ENCODE measurements at places on chromosomes 11 and 22. TPM values are rescaled to one million over a fixed set of nuclear protein-coding genes. Genes with fewer than 3 reads are reported as not detected.

Gene TSPAN18
- total RNA-seq, result 0.36 TPM

Gene MRPL49
- total RNA-seq, result 54.2 TPM

Gene CNGA4
- total RNA-seq, result under 0.01 TPM

Gene CRYAB
- total RNA-seq, result 6.5 TPM

Gene RFPL3
- total RNA-seq, result not detected

Gene SLC43A3
- 12.7 TPM for total RNA-seq

DNA sequence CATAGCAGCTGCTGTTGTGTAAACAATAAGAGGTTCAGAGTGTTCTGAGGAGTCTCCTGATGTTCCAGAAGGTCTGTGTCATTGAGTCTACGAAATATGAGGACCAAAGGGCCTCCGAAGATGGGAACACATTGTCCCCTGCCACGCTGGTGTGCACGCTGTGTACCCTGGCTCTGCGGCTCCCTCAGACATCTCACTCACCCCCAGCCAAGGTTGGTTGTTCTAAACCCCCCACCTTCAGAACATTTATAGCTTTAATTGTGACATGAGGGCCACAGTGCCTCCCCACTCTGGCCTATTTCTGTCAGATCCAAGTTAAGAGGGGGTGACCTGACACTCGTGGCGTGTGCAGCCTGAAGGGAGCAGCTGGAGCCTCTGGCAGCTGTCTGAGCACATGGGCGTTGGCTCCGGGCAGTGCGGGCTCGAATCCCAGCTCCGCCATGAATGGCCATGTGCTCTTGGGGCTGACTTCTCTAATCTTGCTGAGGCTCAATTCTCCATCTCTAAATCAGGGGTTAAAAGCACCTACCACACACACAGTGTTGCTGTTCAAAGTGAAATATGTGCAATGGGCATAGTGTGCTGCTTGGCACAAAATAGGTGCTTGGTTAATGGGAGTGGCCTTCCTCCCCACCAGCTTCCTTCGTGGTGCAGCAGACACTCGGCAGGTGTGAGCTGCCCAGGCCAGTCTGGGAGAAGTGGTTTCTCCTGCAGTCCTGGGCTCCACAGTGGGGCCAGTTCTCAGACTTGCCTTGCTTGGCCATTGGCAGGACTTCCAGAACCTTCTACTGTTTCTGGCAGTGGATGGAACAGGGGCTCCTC, 39.7 kb upstream of the MICAL2 start:
- no peak for DNase-seq

GRCh38 chr11:125199915-125200314, 35.4 kb downstream of the PKNOX2 start:
- no peak for DNase-seq

- DNase-seq, result peak; percentile 82
These were observed 11.6 kb downstream of the LIF start for GRCh38 chr22:30234786-30235470.

DNA sequence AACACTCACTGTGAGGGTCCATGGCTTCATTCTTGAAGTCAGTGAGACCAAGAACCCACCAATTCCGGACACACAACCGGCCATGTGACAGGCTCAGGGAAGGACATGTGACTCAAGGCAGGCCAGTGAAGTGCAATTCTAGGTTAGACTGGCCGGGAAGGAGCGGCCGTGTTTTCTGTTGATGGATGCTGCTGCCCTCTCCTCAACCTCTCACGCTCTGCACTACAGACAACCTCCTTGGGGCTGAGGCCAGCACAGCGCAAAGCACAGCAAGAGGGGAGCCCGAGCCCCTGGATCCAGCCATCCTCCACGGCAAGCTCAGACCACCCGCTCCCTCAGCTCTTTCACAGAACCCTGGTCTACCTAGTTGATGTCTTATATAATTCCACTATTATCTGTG, 2.8 kb downstream of the NUDT8 start:
- no peak for DNase-seq

DNA sequence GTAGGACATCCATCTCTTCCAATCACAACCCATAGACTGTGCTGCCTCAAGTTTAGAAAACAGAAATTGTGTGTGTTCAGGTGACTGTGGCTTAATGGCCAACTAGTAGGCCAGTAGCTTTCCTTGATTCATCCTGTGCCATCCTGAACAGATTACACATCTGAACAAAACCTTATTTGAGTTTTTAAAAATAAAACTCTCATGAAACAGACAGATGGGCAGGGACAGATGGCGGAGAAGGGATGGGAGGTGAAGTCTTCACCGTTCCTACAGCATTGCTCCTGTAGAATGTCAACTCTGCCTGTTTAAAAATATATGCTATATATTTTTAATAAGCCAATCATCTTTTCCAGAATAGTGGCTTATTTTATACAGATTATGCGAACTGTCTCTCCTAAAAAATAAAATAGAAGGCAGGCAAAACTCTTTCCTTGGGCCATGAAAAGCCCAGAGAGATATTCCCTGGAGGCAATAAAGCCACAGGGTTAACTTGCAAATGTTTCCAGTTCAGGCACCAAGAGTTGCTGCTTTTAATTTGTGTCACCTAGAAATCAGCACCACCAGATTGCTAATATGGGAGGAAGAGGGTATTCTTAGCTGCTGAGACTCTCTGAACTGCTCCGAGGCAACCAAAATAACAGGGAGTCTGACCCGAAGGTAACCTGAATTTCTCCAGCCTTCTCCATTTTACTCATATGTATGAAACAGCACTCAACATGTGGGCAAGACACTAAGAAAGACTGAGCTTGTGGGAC, 861.2 kb downstream of the OPCML start:
- DNase-seq, result no peak

- peak; percentile 43 for DNase-seq
These were observed 5.0 kb downstream of the IGSF22 start for GRCh38 chr11:18720808-18721560.

- DNase-seq, result peak; percentile 31
These were observed 50.5 kb upstream of the POU2AF2 start for GRCh38 chr11:111194860-111195568.

GRCh38 chr11:64608636-64609035, 17.6 kb downstream of the SLC22A12 start:
- DNase-seq, result no peak

GRCh38 chr22:30205281-30206115, 41.1 kb downstream of the LIF start:
- peak; percentile 100 for DNase-seq

GRCh38 chr11:73386016-73386415, 9.8 kb downstream of the RELT start:
- no peak for DNase-seq

DNA sequence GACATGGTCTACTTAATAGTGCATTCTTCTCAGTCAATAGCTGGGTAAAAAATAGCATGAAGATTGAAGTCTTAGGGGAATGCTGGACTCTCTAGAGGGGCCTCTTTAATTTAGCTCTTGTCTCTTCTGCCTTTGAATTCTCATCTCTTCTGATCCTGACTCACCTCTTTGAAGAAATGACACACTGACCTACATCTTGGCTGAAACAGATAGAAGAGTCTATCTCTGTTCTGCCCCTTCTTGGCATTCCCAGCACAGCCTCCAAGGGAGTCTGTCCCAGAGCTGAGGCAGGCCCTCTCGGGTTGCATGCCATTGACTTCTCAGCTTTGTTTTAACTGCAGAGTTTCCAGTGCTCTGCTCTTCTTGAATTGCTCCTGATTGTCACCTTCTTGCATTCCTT, 55.7 kb downstream of the PTPRJ start:
- peak; percentile 31 for DNase-seq

GRCh38 chr11:123246749-123247495, 51.9 kb upstream of the CLMP start:
- peak; percentile 81 for DNase-seq

GRCh38 chr22:21832291-21833290, 34.9 kb downstream of the MAPK1 start:
- peak; percentile 9 for DNase-seq

DNA sequence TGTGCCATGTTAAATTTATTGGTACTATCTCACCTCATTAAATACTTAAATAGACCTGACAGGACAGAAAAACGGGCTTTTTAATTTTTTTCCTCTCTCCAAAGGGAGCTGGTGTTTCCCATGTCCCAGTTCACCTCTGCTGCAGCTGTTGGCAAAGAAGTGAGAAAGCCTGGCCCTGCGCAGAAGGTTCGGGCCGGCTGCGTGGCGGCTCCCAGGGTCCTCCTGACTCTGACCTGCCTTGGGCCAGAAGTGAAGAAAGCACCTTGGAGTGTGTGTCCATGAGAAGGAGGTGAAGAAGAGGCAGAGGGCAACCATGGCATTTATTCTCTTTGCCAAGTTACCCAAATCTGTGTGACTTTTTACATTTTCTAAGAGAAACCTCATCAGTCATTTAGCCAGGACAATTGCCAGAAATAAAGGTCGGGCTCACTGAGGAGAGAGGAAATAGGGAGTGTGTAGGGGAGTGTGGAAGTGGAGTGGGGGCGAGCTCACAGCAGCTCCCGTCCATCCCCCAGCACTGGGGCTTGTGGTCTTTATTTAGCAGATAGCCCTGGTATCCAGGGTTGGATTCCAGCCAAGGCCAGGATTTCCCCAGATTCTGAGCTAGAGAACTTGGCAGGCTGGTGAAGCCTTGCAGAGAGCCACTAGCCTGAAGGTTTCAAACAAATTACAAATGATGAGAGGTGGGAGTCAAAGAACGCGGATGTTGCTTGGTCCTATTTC, 102.4 kb upstream of the CADM1 start:
- peak; percentile 67 for DNase-seq

DNA sequence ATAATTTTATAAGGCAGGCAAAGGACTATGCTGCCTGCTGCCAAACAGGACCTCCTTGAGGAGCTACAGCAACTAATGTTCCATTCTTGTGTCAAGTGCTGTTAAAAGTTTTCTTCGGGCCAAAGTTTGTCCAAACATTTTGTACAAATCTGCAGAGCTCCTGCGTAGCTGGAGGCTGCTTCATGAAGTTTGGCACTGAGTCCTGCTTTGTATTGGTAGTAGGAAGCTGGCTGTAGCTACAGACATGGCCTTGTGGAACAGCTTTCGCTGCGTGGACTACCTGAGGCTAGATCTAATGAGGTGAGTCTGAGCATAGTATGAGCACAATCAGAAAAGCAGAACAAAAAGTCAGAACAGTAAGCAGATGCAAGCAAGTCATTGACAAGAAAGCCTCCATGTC, 528.1 kb downstream of the DLG2 start:
- DNase-seq, result no peak

GRCh38 chr11:121368364-121369240, 76.0 kb downstream of the SC5D start:
- no peak for DNase-seq

DNA sequence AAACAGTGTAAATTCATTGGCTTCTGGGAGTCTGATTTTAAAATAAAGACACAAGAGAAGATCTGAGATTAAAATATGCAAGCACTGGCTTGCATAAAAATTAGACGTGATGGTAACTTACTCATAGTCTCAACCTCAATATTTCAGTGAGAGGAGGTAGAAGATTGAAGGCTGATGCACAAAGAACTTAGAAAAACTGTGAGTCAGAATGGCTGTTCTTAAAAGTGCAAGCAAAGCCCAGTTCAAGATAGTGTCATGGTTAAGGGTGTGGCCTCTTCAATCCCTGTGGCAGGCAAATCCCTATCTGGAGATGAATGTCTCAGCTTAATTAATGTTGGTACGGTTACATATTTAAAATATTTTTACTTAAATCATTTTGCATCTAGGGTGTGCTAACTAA, 33.6 kb upstream of the FIBIN start:
- peak; percentile 43 for DNase-seq

DNA sequence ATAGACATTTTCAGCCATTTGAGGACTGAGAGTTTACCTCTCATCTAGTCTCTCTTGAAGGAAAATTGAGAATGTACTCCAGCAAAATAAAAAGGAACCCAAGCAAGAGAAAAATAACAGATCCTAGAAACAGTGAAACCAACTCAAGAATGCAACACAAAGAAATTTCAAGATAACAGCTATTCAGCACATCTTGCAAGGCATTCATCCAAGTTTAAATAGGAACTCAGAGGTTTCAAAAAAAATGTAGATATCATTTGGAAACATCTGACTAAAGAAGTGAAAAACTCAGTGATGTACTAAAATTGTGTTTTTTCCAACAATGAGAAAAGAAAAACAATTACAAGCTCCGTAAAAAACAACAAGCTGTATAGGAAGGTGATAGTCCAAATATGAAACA, 76.4 kb downstream of the TMEM135 start:
- peak; percentile 12 for DNase-seq
